ENCODE measurements at places on chromosomes 11 and 22. TPM values are rescaled to one million over a fixed set of nuclear protein-coding genes. Genes with fewer than 3 reads are reported as not detected.

Gene LRRC74B
- total RNA-seq: not detected

Gene HTR3B
- not detected for total RNA-seq

Gene CCDC89
- 4.5 TPM for total RNA-seq

Gene KCNA4
- total RNA-seq: not detected

DNA sequence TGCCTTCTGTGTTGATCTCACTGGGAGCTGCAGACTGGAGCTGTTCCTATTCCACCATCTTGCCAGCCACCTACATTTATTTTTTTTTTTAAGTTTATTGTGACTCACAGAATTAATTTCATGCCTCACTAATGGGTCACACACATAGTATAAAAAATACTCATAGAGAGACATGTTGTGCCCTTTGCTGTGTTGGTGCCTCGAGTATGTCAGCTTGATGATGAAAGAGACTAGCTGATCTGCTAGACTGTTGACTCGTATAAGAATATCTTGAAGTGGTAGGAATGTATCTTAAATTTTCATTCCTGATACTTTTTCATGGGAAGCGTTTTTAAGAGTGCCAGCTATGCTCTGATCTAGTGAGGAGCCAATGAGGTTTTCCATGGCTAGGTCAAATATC, 28.6 kb upstream of the AMPD3 start:
- H3K27ac ChIP-seq: no peak overlapping the region
- H3K4me1 ChIP-seq: no peaks in the 10 kb centered on the region
- DNase-seq: no peak
- H3K36me3 ChIP-seq: no peaks in the 10 kb centered on the region
- no peaks in the 10 kb centered on the region for H3K27me3 ChIP-seq

DNA sequence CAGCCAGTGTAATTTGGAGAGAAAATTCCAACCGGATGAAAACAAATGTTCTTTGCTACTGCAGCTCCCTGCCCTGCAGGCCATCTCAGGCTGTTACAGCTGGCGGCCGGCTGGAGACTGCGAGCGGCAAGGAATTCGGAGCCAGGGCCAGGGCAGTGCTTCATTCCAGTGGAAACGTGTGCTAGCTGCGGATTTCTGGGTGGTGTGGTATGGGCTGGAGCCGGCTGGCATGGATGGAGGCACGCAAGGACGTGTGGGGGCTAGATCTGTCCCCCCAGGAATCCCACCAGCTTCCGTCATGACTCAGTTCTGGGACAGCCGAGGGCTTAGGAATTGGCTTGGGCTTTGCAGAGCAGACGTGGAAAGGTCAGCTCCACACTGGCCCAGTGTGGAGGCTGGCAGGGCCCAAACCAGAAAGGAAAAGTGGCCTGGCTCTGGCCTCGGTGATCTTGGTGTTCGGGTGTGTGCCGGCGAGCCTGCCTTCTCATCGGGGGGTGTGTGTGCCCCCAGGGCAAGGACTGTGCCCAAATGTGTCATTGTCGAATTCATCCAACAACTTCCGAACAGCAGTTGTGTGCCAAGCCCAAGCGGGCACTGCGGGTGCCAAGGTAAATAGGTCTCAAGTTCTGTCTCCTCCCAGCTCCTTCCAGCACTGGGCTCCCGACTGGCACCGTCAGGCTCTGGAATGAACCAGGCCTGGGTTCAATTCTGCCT, 48.1 kb upstream of the SHISAL1 start:
- H3K27ac ChIP-seq: no peak overlapping the region
- peaks cover 22% of the 10 kb centered on the region for H3K4me1 ChIP-seq
- no peak overlapping the region for H3K4me3 ChIP-seq
- DNase-seq: peak; percentile 48

GRCh38 chr11:124760205-124760652, 1.9 kb downstream of the ESAM start:
- H3K4me1 ChIP-seq: peaks cover 4% of the 10 kb centered on the region
- H3K4me3 ChIP-seq: peak overlapping the region; percentile 15
- H3K27me3 ChIP-seq: peaks cover 7% of the 10 kb centered on the region
- DNase-seq: no peak
- peak overlapping the region; percentile 19 for H3K27ac ChIP-seq

GRCh38 chr11:28268925-28269324, 160.7 kb downstream of the METTL15 start:
- H3K36me3 ChIP-seq: no peaks in the 10 kb centered on the region
- no peak overlapping the region for H3K27ac ChIP-seq
- no peak overlapping the region for H3K4me3 ChIP-seq
- no peaks in the 10 kb centered on the region for H3K4me1 ChIP-seq
- H3K27me3 ChIP-seq: no peaks in the 10 kb centered on the region
- DNase-seq: no peak

GRCh38 chr11:74895340-74896116, 53.4 kb downstream of the XRRA1 start:
- H3K27me3 ChIP-seq: no peaks in the 10 kb centered on the region
- H3K4me1 ChIP-seq: no peaks in the 10 kb centered on the region
- no peaks in the 10 kb centered on the region for H3K36me3 ChIP-seq
- H3K27ac ChIP-seq: no peak overlapping the region
- no peak overlapping the region for H3K4me3 ChIP-seq

- H3K4me3 ChIP-seq: no peak overlapping the region
- no peaks in the 10 kb centered on the region for H3K27me3 ChIP-seq
- no peak for DNase-seq
- no peaks in the 10 kb centered on the region for H3K36me3 ChIP-seq
- no peak overlapping the region for H3K27ac ChIP-seq
Measured at GRCh38 chr11:38718049-38718448, 2120.0 kb upstream of the RAG2 start.

DNA sequence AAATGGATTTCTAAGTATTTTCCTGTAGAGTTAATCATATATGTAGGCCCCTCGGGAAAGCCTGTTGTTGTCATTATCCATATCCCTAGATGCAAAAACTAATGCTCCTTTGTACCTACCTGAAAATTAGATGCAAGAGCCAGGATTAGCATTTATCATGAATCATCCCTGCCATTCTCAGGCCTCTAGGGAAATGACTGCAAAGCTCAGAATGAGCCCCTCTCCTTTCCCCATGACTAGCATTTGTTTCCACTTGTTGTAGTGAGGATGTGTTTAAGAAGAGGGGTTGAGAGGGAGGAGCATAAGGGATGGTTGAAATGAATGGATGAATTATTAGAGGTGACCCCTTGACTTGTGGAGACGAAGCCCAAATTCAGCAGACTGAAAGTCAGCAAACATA, 537.9 kb downstream of the NTM start:
- DNase-seq: no peak
- no peak overlapping the region for H3K4me3 ChIP-seq
- H3K36me3 ChIP-seq: no peaks in the 10 kb centered on the region
- no peaks in the 10 kb centered on the region for H3K27me3 ChIP-seq
- no peaks in the 10 kb centered on the region for H3K4me1 ChIP-seq

Measured in ovary (tissue), 10 donors.